ENCODE measurements at places on chromosomes 1 and 21.

GRCh38 chr1:53499257-53500203 lies 40.3 kb downstream of the DMRTB1 start:
- no peak for DNase-seq

GRCh38 chr1:193416226-193417024 lies 230.0 kb upstream of the B3GALT2 start:
- no peak for DNase-seq

DNA sequence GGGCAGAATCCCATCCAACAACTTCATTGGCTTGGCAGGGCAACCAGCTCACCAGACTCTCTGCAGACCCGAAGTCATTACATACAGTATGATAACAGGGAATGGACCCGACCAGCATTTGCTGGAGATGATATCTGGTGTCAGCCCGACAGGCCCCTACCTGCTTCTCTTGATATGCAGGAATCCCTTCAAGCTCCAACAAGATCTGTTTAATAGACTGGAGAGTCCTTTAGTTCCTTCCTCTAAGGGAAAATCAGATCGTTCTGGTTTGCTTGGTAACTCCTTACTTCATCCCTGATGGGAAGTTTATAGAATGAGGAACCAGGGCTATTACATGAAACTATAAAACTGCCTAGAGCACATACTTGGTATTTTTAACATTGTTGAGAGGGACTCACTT lies 61.2 kb downstream of the EDARADD start:
- no peak for DNase-seq

DNA sequence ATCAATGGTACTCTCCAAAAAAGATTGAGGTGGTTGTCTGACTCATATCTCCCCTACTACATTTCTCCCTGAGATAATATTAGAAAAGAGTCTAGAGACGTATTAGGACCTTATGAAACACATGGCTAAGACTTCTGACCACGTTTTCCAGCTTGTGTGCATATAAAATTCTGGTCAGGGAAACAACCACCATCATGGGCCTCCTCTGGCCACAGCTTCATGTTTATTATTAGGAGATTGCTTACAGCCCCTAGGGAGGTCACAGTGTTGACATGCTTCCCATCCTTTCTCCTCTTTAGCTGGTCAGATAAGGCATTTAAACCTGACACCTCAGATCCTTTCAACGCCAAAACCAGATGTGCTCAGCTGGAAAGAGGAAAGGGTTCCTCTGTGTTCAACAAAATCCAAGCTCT lies 620.2 kb downstream of the PLPP3 start:
- peak; percentile 14 for DNase-seq

DNA sequence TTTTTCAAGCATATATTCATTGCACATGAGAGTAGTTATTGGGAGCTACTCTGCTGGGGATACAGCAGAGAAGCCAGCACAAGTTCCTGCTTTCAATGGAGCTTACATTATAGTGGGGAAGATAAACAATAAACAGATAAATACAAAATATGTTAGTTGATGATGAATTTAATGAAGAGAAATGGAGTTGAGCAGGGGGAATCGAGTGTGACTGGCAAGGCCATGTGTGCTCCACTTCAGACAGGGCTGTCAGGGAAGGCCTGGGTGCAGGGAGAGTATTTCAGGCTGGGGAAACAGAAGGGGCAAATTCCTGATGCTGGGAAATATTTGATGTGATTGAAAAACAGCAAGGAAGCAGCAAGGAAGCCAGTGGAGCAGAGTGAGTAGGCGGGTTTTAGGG lies 21.2 kb upstream of the BRDT start:
- DNase-seq, result no peak

GRCh38 chr1:232571523-232571922 lies 58.4 kb downstream of the SIPA1L2 start:
- DNase-seq, result peak; percentile 21

- no peak for DNase-seq
Observed at GRCh38 chr1:37123276-37124115, 89.2 kb upstream of the GRIK3 start.

- peak; percentile 23 for DNase-seq
Observed at GRCh38 chr1:200625381-200625824, 4.9 kb upstream of the KIF14 start.

- DNase-seq, result no peak
Observed at GRCh38 chr1:19164274-19165015, 45.6 kb downstream of the UBR4 start.

DNA sequence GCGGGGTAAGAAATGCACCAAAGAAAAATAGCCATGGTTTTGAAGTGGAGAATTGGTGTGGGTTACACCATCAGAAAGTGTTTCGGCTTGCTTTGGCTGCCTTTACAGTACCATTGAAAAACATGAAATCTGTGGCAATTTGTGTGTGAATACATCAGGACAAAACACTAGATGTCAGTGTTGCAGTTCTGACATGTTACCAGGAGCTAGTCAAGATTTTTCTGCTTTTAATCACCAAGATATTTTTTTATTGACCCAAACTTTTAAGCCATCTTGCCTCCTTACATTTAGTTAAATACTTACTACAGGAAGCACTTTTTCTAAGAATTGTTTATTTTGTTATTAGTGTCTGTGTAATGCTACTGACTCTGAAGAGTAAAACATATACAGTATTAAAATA lies 14.3 kb downstream of the RRP15 start:
- peak; percentile 65 for DNase-seq

- DNase-seq, result no peak
Observed at GRCh38 chr1:215458562-215458961, 108.5 kb upstream of the KCTD3 start.

GRCh38 chr1:239347776-239348175 lies 38.6 kb upstream of the CHRM3 start:
- no peak for DNase-seq

GRCh38 chr1:32878183-32878582 lies 7.5 kb upstream of the FNDC5 start:
- DNase-seq, result no peak

DNA sequence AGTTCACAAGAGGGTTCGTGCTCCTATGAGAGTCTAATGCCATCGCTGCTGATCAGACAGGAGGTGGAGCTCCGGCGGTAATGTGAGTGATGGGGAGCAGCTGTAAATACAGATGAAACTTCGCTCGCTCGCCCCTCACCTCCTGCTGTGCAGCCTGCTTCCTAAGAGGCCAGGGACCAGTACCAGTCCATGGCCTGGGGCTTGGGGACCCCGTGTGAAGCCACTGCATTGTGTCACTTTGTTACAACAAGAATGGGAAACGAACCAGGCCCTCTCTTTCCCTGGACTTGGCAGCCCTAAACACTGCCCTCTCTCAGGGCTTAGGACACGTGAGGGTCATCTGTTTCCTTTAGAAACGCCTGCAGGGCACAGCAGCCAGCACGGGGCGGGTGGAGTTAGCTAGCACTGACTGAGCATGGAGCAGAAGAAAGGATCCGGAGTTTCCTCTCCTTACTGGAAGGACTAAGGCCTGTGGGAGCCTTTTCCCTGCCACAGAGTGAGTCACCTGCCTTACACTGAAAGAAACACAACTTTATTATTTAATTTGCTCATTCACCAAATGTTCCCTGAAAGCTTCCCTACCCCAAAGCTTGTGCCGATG lies 185.2 kb upstream of the TMEM51 start:
- peak; percentile 91 for DNase-seq

- peak; percentile 53 for DNase-seq
Observed at GRCh38 chr1:7827126-7827955, 25.5 kb downstream of the UTS2 start.

GRCh38 chr1:31315902-31316301 lies 19.1 kb downstream of the ZCCHC17 start:
- no peak for DNase-seq

GRCh38 chr1:39615086-39615673 lies 24.3 kb downstream of the HEYL start:
- no peak for DNase-seq
